ENCODE measurements at places on chromosomes 6 and 20.

- no peak for DNase-seq
These were observed 187.7 kb downstream of the GMPR start for GRCh38 chr6:16425881-16426615.

GRCh38 chr6:151690768-151691562, 116.5 kb upstream of the ESR1 start:
- peak; percentile 79 for DNase-seq

- peak; percentile 9 for DNase-seq
These were observed 367.0 kb upstream of the MARCKS start for GRCh38 chr6:113489952-113490746.

DNA sequence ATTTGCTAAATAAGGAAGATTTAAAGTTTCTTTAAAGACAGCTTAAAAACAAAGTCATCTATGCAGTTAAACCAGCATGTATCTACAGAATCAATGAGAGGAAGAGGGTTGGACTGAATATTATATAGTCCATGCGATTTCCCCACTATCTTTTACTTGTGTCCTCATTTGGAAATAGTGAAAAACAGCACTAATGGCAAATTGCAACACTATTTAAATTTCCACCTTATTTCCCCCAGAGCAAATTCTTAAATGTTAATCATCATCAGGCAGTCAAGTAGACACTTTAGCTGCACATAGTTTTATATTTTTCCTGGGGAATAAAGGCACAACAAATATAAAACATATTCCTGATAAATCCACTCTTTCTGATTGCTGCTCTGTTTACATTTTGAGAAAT, 114.6 kb downstream of the LCA5 start:
- no peak for DNase-seq

GRCh38 chr6:72595812-72596211, 26.1 kb upstream of the KCNQ5 start:
- no peak for DNase-seq

DNA sequence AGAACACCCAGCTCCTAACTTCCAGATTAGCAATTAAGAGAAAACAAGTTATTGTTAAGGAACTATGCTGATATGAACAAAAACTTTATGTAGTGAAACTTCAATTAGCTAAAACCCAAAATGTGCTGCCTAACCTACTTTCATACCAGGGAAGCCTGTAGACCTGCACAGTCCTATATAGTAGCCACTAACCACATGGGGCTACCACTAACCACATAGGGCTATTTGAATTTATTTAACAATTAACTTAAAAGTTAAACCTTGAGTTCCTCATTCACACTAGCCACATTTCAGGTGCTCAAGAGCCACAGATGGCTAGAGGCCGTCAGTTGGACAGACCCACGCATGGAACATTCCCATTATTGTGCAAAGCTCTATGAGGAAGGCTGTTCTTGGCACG, 72.4 kb upstream of the LAMP5 start:
- no peak for DNase-seq

Data from GM23248 (cell line).